ENCODE measurements at places on chromosomes 4 and X.

GRCh38 chr4:145452447-145453162 is 29.0 kb upstream of the SMAD1 start:
- DNase-seq, result no peak

DNA sequence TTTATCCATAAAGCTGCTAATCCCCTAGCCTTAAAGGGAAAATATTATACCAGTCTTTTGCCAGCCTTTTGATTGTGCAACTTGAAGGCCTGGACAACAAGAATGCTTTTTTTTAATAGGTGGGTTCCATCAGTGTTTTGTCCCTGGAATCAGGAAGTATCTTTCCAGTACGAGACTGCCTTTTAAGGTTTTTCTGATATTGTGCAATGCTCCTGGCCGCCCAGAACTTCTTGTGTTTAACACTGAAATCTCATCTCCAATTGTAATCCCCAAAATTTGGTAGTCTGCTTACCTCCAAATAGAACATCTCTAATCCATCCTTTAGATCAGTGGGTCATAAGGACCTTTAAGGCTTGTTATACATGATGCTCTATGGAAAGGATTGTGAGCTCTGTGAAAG is 256.7 kb downstream of the NAF1 start:
- DNase-seq, result no peak

DNA sequence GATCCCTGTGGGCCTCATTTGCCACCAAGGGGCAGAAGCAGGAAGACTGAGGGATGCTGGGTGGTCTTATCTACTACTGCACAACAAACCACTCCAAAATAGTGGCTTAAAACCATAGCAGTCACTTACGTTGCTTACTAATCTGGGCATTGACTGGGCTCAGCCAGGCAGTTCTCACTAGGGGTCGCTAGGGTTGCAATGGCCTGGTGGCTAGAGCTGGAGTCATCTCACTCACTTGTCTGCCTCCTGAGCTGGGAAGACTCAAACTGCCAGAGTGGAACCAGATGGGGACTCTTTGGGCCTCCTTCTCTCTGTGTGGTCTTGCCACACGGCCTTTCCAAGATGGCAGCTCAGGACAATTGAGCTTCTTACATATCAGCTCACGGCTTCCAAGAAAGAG is 216.3 kb upstream of the BCOR start:
- peak; percentile 2 for DNase-seq

DNA sequence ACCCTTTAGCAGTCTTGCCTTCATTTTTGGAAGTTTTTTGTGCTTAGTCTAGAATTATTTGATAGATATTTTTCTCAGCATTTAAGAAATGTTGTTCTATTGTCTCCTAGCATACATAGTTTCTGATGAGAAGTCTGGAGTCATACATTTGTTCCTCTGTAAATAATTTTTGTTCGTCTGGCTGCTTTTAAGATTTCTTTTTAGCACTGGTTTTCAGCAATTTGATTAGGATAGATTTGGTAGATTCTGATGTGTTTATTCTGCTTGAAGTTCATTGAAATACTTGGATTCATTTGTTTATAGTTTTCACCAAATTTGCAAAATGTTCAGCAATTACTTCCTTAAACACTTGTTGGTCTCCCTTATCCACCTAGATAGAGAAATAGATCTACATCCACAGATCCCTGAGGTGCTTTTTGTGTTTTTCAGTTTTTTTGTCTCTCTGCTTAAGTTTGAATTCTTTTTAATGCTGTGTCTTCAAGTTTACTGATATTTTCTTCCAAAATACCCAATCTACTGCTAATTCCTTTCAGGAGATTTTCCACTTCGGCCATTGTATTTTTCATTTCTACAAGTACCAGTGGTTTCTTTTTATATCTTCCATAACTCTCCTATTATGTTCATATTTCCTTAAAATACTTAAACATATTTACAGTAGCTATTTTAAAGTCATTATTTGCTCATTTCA is 64.9 kb downstream of the ABLIM2 start:
- no peak for DNase-seq

DNA sequence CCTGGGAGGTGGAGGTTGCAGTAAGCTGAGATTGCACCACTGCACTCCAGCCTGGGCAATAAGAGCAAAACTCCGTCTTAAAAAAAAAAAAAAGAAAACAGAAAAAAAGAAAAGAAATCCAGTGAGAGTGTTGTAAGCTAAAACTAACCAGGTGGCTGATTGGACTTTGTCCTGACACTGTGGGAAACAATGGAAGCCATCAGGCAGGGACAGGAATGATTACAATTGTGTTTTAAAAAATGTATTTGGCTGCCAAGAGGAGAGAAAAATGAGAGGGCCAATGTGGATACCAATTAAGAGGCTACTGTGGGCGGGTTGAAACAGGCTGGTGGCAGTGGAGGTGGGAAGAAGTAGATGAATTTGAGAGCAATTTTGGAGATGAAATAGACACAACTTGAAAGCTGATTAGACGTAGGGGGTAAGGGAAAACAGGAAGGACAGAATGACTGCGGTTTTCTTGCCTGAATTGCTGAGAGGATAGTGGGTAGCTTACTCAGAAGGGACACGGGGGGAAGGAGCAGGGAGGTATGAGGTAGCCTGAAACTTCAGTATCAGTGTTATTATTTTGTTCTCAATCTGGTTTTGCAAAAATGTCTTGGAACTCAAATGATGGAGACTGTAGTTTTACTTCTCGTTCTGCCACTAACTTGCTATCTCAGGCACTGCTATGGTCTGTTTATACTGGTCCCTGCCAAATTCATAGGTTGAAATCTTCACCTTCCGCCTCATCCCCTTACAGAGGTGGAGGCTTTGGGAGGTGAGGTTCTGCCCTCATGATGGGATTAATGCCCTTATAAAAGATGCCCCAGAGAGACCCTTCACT is 45.6 kb upstream of the CHRNA9 start:
- no peak for DNase-seq

DNA sequence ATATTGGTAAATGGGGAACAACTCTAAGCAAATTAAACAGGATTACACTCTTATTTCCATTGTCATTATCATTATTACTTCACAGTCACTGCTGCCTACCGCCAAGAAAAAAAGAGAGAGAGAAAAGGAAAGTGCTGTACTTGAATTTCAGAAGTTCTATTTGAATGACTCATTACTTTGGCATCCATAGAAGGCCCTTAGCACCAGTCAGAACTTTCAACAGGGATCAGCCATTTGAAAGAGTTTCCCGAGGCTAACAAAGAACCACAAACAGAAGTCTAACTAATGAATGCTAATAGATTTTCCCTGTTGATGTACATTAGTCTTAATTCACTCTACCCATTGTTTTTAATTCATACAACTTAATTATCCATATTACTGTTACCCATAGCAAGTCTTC is 116.3 kb downstream of the SHROOM4 start:
- DNase-seq, result no peak

GRCh38 chr4:181793096-181793495 is 450.1 kb upstream of the TENM3 start:
- DNase-seq, result no peak

- DNase-seq, result peak; percentile 77
Measured at GRCh38 chr4:169485791-169486742, 126.3 kb downstream of the NEK1 start.

DNA sequence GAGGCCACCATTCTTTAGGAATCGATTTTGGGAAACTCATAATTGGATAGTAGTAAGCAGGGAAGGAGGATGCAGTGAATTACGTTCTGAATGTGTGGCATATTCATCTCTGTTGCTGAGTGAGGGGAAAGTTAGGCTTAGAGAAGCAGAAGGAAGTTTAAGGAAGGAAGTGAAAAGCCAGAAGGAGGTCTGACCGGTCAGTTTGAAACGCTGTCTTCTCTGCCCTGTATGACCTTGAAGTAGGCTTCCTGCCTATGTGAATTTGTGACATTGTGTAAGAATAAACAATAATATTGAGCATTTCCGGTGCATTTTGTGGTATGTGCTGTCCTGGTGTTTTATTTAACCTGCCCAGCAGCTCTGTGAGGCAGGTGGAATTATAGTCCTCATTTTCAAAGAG is 67.3 kb downstream of the PDLIM5 start:
- no peak for DNase-seq

GRCh38 chr4:150821641-150822040 is 193.4 kb downstream of the LRBA start:
- no peak for DNase-seq

GRCh38 chr4:184544788-184545409 is 70.5 kb upstream of the IRF2 start:
- no peak for DNase-seq

GRCh38 chr4:114273238-114273637 is 293.8 kb upstream of the ARSJ start:
- no peak for DNase-seq

DNA sequence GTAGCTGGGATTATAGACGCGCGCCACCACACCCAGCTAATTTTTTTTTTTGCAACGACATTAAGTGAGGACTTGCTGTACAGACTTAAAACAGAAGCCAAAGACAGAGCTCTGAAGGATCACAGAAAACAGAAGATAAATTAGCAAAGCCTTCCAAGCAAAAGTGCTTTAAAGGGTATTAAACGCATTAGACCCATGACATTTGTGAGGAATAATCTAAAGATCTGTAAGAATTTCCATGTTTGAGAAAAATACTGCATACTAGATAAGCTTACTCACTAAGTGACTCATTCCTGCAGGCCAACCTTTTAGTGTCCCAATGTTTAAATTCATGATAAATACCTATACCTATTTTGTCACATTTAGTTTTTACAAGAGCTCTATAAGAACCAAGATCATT is 27.4 kb downstream of the SMARCA1 start:
- DNase-seq, result no peak

GRCh38 chrX:115642895-115643530 is 82.0 kb downstream of the PLS3 start:
- peak; percentile 49 for DNase-seq

DNA sequence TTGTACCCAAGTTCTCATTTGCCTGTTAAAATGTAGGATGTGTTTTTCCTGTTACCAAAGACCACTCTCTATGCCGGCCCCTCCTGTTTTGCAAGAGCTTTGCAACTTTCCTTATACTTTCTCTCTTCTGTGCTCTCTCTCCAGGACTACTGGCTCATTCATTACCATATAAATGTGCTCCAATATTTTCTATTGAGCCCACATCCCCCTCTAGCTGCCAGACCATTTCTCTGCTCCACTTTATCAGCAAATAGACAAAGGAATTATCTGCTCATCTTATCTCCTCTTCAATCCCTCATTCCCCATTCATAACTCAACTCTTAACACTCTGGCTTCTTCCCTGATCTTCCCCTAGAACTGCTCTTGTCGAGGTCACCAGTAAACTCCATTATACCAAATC is 33.6 kb downstream of the RPGR start:
- DNase-seq, result no peak

GRCh38 chr4:150082241-150082640 is 4.0 kb downstream of the DCLK2 start:
- no peak for DNase-seq

DNA sequence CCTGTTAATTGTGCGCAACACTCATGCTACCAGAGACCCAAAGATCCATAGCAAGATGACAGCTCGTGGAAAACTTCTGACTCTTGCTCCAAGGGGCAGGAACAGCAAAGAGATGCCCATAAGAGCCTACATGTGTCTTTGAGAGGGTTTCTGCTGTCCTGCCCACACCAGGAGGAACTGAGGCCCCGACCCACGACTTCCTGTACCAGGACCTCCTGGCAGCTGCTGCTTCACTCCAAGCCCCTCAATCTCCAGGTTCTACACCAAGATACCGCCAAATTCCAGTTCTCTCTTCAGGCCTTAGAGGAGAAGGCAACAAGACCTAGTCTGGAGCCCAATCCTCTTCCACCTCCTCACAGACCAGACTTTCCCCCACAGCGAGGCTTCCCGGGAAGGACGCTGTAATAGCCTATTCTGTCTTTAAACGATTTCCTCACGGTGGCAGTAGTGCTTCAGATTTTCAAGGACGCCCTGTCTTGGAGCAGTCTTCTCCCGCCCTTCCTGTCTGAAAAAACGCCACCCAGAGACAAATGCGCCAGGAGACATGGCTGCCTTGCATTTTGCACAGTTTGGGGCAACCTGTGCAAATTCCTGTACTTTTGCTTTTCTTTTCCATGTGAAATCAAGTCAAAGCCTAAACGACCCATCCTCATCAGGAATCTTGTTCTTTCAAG is 230.2 kb upstream of the STK26 start:
- DNase-seq, result no peak

DNA sequence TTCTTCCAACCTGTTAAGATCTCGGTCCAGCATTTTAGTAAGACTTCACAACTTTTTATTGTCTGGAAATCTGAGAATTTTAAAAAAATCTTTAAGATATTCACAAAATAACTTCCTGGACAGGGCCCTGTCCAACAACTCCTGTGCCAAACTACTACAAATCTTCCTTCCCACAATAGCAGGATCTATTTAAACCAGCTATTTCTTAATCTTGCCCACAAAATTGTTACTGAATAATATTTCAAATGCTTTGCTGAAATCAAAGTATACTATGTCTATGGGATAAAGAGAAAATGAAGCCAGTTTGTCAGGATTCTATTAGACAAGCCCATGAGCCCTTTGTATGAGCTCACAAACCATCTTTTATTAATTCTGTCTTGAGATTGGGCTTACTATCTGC is 104.1 kb upstream of the DDIT4L start:
- no peak for DNase-seq

DNA sequence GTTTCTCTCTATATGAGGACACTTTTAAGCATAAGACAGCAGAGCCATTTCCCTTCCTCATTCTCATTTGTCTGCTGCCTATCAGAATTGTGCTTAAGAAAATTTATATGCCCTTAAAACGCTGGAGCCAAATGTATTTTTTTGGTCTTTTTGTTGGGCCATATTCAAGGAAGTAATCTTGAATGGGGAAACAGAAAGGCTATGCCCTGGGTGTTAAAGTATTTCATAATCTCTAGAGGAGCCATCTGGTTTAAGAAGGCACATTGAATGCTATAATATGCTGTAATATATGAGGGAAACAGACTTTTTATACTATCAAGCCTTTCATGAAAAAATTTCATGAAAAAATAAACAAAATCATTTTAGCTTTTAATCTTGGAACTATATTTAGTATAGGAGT is 4.3 kb downstream of the DMD start:
- DNase-seq, result no peak

DNA sequence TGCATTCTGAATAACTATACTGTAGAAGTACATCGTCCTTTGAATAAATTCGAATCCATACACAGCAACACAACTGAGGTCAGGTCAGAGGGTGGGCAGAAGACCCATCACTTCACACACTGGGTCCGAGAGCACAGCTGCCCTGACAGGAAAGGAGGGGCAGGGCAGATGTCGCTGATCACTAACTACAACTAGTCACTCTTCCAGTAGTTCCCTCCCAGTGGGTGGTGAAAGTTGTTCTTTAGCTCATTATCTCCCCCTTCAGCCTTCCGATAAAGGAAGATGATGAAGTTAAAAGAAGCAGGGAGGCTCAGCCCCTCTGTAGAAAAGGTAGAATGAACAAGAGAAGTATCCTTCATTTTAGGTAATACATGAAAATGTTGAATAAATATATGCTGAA is 278.9 kb downstream of the INPP4B start:
- no peak for DNase-seq

GRCh38 chr4:8503801-8504200 is 63.2 kb downstream of the TRMT44 start:
- no peak for DNase-seq

DNA sequence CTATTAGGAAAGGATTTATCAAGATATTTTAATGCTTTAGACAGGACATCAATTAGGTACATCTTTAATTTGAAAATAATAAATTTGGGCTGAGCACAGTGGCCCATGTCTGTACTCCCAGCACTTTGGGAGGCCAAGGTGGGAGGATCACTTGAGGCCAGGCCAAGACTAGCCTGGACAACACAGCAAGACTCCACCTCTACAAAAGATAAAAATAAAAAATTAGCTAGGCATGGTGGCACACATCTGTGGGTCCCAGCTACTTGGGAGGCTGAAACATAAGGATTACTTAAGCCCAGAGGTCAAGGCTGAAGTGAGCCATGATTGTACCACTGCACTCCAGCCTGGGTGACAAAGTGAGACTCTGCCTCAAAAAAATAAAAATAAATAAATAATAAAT is 59.6 kb upstream of the IRF2 start:
- DNase-seq, result no peak
